ENCODE measurements at places on chromosomes 12 and 14.

GRCh38 chr14:50666772-50667683 lies 1.1 kb downstream of the SAV1 start:
- no peak for DNase-seq

DNA sequence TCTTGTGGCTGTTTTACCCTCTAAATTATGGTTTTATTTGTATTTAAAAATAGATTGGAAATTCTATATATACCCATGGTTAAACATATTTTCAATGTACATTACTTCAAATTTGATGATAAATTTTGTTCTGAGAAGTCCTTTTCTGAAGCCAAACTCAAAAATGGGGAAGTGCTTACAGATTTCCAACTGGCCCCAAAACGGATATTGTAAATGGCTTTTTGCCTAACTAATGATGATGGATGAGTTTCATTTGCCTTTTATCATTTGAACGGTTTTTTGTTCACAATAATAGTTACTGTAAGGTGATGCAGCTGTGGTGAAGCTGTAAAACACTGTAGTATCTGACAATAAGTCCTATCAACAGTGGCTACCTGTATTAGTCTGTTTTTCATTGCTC lies 136.9 kb downstream of the FUT8 start:
- DNase-seq: no peak

DNA sequence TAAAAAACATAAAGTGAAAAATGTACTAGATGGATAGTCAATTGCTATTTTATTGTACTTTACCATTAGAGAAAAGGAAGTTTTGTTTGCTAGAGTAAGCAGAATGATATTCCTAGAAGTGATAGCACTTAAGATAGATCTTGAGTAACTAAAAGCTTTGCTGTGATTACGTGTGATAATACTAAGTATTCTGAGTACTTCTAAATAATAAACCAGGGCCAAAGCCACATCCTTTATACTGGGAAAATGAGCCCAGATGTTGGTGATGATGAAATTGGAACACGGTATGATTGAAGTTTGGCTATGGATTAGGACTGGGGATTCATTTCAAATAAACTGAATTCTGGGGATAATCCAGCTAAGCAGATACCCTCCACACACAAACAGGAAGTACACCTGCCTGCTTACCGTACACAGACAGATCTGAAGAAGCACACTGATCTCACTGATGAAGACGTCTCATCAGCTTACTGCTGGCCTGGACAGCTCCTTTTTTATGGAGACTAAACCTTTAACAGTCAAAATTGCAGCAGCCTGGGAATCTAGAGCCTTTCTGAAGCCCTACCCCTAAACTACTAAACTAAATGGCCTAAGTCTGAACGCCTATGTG lies 199.8 kb downstream of the LRFN5 start:
- no peak for DNase-seq

DNA sequence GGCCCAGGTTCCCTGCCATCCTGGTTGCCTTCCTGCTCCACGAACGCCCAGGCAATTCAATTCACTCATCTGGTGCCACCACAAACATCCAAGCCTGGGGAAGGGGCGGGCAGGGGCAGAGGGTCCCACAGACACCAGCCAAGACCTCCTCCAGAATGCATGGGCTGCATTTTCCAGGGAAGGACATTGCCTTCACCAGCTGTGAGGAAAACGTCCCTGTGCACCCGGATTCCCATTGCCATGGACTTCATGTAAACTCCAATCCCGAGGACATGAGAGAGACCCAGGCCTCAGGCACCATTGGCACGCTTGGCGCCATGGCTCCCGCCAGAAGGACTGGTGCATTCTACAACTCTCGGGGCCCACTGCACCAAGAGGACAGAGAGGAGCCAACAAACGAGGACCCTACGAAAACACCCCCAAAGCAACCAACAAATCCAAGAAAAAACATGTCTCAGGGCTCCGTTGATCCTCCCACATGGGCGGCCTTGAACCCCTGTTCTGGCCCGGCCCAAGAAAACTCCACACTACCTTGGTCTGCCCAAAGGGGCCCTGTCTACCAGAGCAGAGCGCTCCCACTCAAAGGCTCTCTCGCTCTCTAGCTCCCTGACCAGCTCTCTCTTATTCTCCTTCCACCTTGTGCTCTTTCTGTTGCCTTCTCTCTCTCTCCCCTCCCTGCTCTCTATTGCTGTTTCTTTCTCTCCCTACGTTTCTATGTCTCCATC lies 183.9 kb downstream of the ALG10 start:
- no peak for DNase-seq

- DNase-seq: peak; percentile 66
These were observed 52.9 kb upstream of the OR9K2 start for GRCh38 chr12:55073043-55074022.

DNA sequence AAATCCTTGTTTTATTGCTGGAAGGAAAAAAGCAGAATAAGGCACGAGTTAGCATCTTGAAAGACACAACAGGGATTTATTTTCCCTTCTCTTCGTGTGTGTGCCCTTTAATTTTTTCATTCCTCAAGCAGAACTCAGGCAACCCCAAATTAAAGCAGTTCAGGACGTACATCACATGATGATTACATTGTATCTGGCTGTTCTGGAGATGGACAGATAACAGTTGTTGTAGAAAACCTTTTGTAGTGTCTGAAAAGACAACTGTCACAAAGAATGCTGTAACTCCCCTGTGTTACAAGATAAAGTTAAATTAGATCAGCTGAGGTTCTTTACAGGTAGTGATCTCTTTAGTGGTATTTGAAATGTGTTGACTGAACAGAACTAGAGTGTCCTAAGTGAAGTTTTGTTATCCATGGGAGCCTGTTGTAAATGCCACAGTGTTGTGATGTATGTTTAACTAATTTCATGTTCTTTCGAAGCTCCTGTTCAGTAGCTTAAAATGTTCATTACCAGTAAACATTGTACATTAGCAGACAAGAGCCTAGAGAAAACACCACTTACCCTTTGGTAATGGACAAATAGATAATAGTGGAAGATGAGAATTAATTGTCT lies 58.5 kb downstream of the TMTC2 start:
- DNase-seq: no peak

DNA sequence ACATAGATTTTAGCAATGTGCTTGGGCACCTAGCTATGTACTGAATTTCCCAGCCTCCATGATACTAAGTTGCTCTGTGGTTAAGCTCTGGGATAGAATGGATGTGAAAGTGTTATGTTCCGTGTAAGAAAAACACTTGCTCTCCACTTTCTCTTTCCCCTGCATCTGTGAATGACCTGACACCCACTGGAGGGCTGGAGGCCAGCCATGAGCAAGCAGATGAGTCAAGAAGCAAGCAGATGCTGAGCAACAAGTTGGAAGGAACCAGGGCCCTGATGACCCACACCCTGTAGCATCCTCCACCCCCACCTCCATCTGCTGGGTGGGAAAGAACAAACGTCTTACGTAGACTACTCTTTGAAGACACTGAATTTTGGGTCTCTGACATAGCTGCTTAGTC lies 56.6 kb downstream of the EID3 start:
- no peak for DNase-seq

GRCh38 chr12:81128930-81129554 lies 51.2 kb downstream of the ACSS3 start:
- no peak for DNase-seq

- DNase-seq: no peak
These were observed 14.3 kb upstream of the GTF2A1 start for GRCh38 chr14:81235096-81235495.

- no peak for DNase-seq
These were observed 18.4 kb upstream of the FOS start for GRCh38 chr14:75260025-75260763.

DNA sequence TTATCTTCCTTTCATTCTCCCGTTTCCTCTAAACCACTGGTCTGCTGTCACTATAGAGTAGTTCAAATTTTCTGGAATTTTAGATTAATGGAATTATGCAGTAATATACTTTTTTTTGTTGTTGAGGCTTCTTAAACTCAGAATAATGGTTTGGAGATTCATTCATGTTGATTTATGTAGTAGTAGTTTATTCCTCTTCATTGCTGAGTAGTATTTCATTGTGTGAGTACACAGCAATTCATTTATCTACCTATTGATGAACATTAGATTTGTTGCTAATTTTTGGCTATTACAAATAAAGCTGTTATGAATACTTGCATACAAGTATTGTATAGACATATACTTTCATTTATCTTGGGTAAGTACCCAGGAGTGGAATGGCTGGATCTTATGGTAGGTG lies 7.2 kb downstream of the RASSF8 start:
- no peak for DNase-seq

GRCh38 chr12:68609998-68610369 lies 715 bp upstream of the RAP1B start:
- no peak for DNase-seq

DNA sequence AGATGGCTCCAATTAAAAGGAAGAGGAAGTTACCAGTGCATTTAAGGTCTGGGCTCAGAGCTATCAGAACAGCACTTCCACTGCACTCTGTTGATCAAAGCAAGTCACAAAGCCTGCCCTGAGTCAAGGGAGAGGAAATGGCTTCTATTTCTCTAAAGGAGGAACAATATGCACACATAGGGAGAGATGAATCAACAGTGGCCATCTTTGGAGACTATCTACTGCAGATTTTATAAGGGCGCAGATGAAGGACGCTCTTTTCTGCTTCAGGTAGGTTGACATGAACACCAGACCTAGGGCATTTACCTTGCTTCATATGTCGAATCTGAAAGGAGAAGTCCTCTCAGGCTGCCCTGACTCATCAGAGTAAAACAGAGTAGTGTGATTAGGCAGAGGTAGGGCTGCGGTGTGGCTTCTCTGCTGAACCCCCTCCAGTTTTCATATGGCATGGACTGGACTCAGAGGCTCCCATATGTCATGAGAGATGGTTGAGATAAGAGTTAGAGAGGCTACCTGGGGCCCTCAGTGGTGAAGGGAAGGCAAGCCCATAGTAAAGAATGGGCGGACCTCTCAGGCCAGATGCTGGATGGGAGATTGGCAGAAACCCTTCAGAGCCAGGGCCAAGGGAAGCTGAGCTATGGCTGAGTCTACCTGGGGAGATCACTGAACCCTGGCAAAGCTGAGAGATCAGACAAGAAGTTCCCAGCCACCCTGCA lies 84.4 kb downstream of the ARF6 start:
- DNase-seq: no peak

DNA sequence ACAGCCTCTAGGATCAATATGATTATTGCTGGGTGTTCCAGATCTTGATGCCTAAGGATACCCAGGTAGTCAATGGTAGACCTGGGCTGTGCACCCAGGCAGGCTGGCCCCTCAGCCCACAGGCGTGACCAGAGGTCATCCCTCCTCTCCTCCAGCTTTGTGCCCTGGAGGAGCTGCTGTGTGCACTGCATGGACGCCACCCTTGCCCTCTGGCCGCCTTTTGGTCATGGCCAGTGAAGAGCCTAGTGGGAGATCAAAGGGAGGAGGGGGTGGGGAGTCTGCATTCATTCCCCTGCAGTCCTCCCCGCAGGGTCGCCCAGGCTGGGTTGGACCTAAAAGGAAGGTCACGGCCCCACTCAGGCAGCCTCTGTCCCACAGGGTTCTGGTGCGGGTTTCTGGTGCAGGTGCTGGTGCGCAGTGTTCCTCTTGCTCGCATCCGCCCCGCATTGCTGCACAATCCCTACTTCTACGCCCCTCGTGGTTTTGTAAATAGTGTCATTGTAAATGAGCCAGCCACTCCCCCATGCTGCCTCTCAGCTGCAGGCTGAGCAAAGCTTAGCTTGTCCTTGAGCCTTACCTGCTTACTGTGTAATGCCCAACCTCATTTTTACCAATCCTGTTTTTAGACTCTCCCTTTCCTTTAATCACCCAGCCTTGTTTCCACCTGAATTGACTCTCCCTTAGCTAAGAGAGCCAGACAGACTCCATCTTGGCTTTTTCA lies 55.3 kb downstream of the PSMA6 start:
- no peak for DNase-seq

- no peak for DNase-seq
These were observed 45.8 kb upstream of the CNTN1 start for GRCh38 chr12:40646456-40646855.

DNA sequence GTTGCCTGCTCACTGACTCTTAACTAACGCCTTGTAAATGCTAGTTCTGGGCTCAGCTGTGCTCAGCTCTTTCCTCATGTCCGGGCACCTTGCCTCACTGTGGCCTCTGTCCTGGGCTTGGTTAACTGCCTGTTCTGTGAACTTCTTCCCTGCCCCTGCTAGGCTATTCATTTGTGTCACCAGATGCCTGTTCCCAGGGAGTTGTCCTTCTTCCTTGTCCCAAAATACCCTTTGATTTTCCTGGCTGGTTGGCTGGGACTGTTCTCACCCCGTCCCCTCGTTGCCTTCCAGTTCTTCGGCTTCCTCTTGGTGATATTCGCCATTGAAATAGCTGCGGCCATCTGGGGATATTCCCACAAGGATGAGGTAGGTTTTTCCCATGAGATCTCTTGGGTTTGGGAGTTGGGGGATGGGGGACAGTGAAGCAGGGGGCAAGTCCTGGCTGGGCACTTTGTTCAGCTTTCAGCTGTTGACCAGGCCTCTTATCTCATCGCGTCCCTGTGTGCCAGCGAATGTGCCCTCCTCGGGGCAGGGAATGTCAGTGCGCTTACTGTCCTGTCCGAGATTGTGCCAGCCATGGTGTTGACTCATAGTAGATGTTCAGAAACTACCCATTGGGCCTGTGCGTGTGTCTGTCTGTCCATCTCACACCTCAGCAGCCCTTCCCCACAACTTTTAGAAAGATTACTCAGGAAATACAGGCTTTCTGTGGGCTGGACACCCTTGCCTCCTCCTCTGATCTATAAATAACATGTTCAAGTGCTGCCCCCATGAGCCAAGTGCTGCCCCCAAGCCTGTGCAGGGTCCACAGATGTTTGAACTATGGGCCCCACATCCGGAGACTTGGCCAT lies 33.1 kb downstream of the CD9 start:
- no peak for DNase-seq

GRCh38 chr12:51911788-51912711 lies 4.7 kb downstream of the ACVRL1 start:
- no peak for DNase-seq

DNA sequence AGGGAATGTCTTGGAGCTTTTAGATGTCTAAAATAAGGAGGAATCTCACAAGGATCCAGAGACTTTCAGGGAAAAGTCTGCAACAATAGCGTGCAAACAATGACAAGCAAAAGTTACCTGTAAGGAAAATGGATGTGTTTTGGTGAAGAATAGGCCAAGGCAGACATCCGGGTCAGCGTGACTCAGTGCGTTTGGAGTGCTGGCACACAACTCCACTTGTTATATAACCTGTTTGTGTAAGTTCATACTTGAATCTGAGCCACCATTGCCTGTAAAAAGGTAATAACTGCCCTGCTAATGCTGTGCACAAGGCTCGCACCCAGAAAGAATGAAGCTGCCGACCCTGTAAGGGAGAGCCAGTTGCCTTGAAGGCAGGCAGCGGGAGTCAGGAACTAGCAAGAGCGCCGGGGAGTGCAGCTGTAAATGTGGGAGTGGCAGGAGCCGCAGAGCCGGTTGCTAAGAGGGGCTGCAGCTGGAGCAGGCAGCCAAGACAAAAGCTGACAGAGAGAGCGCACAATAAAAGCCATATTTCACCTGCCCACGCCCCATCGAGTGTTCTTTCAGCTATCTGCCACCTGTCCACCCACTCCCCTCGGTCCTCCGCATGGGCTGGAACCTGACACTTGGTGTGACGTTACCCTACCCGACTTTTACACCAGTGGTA lies 638.5 kb upstream of the MIS18BP1 start:
- no peak for DNase-seq

All from stimulated activated CD4-positive, alpha-beta T cell treated with anti-CD3 and anti-CD28 coated beads, Interleukin-1b, Interleukin-23, amount 100 ng/mL, for 24 hours (primary cell).